Caudate nucleus (tissue), 63 donors: ENCODE measurements at places on chromosomes 1 and 21.

DNA sequence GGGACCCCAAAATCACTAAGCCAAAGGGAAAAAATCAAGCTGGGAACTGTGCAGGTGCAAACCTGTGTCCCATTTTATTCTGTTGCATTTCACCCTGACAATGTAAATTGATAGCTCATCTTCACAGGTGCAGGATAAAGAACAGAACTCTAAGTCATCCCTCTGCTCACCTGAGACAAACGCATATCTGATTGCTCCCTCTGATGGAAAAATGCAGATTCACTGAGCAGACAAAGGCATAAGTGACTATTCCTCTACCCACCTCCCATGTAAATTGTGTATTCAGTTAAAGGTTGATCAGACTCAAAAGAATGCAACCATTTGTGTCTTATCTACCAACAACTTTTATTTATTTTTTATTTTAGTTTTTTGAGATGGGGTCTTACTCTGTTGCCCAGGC, 644.2 kb downstream of the PTPRU start:
- no peak for DNase-seq

DNA sequence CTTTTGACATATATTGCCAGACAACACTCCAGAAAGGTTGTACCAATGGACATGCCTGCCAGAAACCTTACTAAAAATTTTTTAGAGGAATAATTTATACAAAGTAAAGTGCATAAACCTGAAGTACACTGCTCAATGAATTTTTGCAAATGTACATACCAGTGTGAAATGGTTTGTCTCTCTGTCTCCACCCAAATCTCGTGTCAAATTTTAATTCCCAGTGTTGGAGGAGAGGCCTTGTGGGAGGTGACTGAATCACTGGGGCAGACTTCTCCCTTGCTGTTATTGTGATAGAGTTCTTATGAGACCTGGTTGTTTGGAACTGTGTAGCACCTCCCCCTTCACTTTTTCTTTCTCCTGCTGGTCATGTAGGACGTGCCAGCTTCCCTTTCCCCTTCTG, 168.8 kb downstream of the RWDD3 start:
- DNase-seq, result no peak

GRCh38 chr1:205313563-205314308, 7.8 kb downstream of the NUAK2 start:
- DNase-seq, result no peak

DNA sequence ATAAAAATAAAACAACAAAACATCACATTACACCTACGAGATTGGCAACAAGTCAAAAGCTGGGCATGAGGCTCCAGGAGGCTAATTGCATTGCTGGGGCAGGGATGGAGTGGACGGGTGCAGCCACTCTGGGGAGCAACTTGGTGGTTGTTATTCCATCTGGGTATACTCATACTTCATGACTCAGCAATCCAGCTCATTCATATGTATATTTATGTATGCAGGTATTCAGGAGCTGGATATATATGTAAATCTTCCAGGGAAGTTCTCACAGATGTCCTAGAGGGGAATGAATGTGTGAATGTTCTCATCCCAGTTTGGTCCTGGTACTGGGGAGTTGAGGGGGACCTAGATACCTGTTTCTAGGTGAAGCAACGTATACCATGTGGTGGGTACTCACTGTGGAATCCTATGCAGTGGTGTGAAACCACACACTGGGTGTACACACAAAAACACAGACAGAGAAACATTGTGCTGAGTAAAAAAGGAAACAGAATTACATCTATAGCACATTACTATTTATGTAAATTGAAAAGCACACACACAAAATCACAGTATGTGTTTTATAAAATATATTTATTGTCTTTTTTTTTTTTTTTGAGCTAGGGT, 79.7 kb upstream of the RAB4A start:
- DNase-seq, result no peak

- DNase-seq, result no peak
These were observed 97.9 kb downstream of the RIPK4 start for GRCh38 chr21:41668686-41669532.

GRCh38 chr1:101592845-101593244, 356.0 kb downstream of the S1PR1 start:
- DNase-seq, result no peak

DNA sequence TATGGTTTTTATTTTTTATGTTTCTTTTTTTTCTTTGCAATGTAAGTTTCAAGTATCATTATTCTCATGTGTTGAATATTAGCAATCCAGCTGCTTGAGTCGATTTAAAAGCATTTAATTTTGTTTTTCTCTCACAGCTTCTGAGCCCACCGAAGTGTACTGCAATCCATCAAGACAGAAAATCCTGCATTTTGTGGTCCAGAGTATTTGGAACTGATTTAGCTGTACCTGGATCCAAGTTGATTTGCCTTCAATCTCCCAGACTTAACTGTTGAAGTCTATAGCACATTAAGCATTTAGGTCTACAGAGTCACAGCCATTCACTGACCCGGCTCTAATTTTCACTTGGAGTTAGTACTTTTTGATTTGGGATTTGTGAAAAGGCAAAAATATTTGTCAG, 622.9 kb upstream of the ADAMTS5 start:
- no peak for DNase-seq

DNA sequence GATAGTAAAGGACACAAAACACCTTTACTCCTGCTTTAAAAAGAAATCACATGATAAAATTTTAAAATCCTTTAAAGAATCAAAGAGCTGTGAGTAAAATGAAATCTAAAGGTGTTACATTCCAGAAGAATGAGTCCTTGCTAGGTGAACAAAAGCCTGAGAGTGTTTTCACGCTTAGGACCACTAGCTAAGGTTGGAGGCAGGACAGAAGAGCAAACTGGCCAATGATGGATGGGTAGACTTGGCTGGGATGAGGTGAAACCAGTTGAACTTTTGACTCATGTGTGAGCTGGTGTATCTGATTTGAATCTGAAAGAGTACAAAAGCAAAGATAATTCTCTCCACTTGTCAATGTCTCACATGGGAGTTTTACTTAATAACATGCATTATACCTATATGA, 35.1 kb downstream of the CATSPERE start:
- DNase-seq, result no peak

- DNase-seq, result no peak
These were observed 10.3 kb downstream of the INSRR start for GRCh38 chr1:156848461-156849150.

- DNase-seq, result no peak
These were observed 62.3 kb downstream of the PRKAA2 start for GRCh38 chr1:56707379-56707778.

DNA sequence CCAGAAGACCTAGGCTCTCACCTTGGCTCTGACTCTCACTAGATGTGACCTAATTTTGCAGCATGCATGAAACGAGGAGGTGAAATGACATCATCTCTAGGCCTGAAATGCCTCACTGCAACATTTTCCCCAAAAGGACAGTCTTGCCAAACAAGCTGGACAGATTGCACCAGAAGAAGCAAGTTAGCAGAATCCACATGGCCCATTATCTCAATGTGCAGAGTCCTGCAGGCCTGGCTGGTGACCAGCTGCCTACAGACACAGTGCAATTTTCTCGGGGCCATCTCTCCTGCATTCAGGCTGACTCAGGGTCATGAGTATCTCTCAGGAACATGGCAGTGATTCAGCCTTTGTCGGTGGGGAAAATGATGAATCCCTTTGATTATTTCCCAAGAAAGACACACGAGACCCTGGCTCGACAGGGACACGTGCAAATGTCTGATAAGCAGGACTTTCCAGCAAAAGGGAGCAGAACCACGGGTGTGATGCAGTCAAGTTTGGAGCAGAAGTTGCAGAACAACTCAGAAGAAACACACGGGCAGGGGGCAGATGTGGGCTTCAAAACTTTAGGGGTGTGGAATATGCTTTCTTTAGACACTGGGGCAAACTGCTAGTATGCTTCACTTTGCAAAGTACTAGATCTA, 38.7 kb downstream of the TRIM67 start:
- no peak for DNase-seq

- DNase-seq, result no peak
These were observed 29.3 kb downstream of the SLX9 start for GRCh38 chr21:44969066-44969670.

DNA sequence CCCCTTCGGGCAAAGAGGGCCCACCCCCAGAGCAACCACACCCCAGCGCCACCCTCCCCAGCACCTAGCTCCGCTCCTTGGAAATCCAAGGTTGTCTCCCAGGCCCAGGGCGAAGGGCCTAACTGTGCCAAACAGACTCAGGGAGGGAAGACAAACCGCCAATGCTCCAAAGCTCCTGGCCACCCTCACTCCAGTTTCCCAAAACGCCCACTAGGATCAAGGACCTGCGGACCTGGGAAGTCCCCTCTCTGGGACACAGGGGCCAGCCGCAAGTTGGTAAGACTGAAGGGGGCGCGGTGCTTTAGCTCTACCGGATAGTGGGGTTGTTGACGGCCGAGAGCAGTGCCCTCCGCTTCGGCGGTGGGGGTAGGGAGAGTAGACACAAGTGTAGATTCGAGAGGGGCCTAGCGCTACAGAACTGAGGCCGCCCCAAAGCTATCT, 581 bp downstream of the IRF6 start:
- DNase-seq, result no peak

- no peak for DNase-seq
These were observed 6.4 kb downstream of the TGFB2 start for GRCh38 chr1:218351391-218352074.

DNA sequence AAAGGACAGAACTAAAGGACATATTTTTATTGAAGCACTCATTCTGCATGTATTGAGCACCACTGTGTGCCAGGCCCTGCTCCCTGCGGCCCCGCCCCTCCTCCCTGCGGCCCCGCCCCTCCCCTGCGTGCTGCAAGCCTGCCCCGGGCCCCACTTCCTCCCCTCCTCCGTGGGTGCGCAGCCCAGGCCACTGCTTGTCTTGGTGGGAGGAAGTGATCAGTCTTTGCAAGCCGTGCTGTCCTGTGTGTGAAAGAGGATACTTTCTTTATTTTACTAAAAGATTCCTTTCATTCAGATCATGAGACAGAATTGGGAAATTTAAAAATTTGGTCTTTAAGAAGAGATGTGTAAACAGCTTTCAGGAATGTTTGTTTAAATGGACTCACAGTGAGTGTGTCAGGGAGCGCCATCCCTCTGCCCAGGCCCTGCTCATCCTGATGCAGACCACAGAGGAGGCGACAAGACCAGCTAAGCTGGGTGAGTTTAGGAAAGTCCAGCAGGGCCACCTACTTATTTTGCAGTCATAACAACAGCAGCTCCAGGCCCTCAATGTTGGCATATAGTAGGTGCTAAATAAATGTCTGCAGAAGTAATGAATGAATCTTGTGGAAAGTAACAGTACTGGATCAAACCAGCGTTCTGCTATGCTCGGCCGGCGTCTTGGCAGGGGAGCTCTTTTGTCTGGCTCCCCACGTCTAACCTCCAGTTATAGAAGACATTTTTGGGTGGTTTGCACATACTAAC, 88.3 kb upstream of the SELENON start:
- no peak for DNase-seq

DNA sequence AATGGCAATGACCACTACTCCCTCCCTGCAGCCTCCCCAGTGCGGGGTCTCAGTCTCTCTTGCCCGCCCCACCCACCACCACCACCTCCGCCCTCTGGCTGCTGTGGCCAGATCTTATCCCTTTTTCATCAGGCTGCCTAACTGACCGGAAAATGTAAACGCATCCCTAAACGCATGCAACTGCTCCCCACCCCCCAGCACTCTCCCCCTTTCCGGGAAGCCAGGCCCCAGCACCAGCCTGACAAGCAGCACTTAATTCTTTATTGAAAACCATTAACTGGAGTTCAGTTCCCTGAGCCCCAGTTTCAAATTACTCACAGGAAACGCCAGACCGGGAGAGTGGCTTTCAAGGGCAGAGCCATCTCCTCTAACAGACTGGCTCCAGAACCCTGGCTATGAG, 147.7 kb downstream of the DMRTA2 start:
- DNase-seq, result no peak

DNA sequence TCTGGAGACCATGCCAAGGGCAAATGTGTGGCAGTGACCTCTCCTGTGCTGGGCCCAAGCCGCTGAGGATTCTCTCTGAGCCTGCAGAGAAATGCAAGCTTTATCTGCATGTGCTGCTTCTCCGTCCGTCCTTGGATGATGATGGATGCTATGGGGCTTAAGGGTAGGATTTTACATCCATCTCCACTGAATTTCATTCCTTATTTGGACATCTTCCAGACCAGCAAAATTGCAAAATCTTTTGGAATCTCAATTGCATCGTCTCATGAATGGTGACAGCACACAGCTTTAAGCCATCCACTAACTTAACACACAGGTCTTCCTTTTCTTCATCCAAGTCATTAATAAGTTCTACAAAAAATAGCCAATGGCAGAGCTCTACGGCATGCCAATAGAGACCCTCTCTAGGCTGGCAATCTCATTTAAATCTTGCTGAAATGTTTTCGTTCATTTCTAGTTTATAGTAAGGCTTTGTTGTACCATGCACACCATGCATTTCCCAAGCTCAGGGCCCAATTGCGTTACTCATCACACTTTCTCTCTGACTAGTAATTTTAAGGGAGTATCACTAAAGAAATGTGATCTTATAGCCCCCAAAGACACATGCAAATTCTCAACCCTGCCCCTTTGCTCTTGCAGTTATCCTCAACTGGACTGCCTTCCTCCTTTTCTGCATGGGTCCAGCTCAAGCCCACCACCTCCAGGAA, 11.1 kb downstream of the BATF3 start:
- DNase-seq, result no peak

- DNase-seq, result no peak
These were observed 359.3 kb downstream of the PDE4B start for GRCh38 chr1:66152034-66152433.

GRCh38 chr1:233015965-233016364, 65.6 kb downstream of the NTPCR start:
- DNase-seq, result no peak

DNA sequence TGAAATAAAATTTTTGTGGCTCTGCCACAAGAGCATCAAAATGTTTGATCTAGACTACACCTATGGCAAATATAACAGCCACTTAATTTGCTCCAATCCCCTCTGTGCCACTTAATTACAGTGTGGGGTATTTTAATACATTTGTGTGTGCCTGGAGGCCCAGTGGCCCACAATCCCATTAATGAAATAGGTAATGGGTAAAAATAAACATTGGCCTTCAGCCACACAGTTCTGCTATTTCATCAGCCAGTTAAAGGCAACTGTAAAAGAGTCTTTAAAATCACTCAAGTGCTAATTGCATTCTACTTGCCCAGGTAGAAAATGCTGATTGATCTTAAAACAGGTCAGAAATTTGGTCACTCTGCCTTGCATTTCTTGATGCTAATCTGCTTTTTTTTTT, 151.6 kb upstream of the UBE2U start:
- no peak for DNase-seq

DNA sequence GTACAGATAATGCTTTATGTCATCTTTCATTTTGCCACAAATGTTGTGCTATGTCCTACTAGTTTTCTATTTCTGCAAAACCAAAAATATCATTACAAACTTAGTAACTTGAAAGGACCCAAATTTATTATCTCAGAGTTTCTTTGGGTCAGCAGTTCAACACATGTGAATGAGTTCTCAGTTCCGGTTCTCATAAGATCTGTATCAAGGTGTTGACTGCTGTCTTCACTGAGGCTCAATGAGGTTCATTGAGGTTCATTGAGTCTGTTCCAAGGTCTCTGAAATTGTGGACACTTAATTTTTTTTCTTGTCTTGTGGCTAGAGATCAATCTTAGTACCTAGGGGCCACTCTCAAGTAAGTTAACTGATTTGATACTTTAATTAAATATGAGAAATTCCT, 525.1 kb upstream of the BRINP3 start:
- DNase-seq, result no peak
